Stimulated activated CD4-positive, alpha-beta T cell treated with anti-CD3 and anti-CD28 coated beads, Interleukin-12 subunit alpha, Interleukin-12 subunit beta, amount 100 ng/mL, for 4 hours (primary cell): ENCODE measurements at places on chromosomes 3 and 15.

DNA sequence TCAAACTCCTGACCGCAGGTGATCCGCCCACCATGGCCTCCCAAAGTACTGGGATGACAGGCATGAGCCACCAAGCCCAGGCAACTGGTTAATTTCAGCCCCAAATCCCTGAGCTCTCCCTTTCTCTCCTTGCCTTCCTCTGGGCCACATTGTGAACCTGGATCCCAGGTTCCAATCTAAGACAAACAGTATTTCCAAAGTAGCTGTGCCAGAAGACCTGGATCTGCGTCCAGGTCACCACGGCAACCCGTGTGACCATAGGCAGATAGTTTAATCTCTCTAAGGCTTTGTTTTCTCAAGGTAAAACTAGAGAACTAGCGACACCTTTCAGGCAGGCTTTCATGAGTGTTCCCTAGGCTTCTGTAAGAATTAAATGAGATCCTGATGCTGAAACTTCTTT is 5.9 kb upstream of the RBPMS2 start:
- DNase-seq = no peak

DNA sequence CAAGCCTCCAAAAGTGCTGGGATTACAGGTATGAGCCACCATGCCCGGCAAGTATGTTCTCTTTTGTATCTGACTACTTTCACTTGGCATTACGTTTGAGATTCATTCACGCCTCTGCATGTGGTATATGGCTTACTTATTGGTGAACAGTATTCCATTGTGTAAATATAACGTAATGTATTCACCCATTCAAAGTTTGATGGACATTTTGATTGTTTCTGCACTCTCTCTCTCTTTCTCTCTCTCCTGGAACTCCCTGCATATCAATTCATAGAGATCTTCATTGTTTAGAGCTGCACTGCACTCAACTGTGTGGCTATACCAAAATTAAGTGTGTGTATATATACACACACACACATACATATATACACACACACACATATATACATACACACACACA is 30.4 kb downstream of the SPPL2A start:
- DNase-seq = no peak

- DNase-seq = no peak
Observed at GRCh38 chr3:1583044-1583443, 490.2 kb downstream of the CNTN6 start.

GRCh38 chr3:133662278-133662651 is 524 bp upstream of the TOPBP1 start:
- DNase-seq = no peak

DNA sequence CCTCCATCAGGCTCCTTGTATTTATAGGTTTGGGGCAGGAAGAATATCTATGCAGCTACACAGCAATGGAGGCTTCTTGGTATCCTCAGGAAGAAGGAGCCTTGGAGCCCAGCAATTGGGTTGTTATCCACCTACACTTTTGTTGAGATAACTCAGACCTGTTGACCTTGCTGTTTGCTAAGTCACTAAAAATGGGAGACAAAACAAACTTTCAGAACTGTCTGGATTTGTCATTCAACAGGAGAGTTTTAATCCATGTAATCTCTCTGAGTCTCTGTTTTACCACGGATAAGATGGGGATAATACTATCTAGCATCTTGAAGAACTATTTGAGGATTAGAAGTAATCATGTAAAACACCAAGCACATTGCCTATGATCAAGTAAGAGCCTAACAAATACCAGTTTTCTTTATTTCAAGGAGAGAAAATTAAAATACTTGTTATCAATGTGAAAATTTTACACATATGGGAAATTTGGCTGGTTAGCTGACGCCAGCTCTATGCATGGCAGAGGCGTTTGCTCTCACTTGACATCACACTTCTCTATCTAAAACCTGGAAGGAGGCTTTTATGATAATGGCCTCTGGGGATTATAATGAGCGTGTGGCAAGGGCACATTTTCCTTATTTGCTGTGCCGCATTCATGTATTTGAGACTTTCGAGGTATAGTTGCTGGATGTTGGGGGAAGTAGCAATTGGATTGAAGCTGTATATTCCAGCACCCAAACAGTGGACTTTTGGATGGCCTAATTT is 215.6 kb downstream of the PDCD6IP start:
- no peak for DNase-seq

DNA sequence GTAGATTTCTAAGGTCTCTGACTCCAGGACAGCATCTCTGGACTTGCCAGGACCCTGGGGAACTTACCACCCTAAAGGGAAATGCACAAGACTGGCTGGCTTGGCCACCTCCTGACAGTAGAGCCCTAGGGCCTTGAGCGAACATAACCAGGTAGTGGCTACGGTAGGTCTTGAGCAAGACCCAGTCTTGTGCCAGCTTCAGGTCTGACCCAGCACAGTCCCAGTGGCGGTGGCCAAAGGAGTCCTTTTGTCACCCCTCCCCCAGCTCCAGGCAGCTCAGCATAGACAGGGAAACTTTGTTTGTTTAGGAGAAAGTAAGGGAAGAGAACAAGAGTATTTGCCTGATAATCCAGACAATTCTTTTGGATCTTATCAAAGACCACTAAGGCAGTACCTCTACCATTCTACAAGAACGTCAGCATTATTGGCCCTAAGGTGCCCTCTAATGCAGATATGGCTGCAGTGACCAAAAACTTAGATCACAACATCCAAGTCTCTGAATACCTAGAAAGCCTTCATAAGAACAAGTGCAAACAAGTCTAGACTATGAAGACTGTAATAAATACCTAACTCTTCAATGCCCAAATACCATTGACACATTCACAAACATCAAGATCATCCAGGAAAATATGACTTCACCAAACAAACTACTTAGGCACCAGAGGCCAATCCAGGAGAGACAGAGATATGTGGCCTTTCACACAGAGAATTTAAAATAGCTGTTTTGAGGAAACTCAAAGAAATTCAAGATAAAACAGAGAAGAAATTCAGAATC is 38.7 kb upstream of the FBN1 start:
- DNase-seq = no peak

GRCh38 chr15:101269479-101270223 is 7.6 kb downstream of the SELENOS start:
- no peak for DNase-seq

DNA sequence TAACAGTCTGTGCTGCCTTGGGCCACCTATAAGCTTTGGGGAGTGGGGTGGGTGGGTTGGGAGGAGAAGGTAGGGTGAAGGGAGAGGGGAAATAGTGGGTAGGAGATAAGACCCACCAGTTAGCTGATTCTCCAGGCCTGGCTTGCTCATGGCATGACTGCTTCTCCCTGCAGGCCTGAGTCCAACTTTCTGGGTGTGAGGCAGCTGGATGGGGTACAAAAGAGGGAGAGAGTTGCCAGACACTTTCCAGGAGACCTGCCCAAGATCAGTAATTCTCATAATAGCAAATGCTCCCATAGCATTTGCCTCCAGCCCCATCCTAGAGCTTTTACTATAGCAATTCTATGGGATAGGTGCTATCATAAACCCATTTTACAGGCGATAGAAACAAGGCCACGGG is 7.7 kb downstream of the CGNL1 start:
- no peak for DNase-seq

- DNase-seq = no peak
Observed at GRCh38 chr15:50017522-50017921, 101.5 kb downstream of the ATP8B4 start.

- DNase-seq = peak; percentile 60
Observed at GRCh38 chr15:52256366-52256765, 39.2 kb downstream of the MYO5C start.

DNA sequence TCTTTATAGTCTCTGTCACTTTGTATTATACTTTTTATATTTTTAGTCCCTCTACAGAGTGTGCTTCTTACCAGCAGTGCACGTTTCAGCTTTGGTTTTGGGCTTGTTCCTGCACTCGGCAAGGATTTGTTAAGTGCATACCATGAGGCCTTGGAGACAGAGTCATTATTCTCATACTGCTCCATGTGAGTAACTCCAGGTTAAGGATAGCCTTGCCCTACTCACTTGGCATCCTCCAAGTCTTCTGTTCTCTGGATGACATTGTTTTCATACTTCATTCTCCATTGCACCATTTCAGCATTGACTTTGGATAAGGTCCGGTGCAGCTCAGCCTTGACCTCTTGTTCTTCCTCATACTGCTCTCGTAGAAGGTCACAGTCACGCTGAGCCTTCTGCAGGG is 96.4 kb downstream of the MYH15 start:
- DNase-seq = no peak

GRCh38 chr15:89338036-89338435 is 3.4 kb upstream of the POLG start:
- DNase-seq = no peak

DNA sequence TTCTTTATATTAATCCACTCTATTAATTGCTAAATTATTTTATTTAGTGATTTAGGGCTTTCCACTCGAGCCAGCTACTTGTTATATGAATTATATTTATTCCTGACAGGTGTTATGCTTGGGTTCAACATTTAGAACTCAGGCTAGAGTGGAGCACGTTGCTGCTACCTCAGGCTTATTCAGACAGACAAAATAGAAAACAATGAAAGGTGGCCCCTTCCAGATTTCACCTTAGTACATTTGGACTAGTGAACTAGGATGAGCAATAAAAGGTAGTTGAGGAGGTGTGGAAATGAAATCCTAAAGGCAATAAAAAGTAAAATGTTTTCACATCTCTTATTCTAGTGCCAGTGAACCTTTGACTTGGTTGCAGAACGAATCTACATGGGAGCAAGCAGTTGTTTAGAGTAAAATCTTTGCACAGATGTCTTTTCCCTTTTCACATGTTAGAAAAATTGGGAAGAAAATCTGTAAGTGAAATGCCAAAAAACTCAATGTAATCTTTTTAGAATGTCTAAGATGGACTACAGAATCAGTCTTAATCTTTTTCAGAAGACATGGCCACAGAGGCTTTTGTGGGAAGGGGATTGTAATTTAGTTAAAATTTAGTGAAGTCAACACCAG is 63.8 kb downstream of the AKAP13 start:
- DNase-seq = no peak

GRCh38 chr3:57822686-57823085 is 66.6 kb downstream of the SLMAP start:
- no peak for DNase-seq

DNA sequence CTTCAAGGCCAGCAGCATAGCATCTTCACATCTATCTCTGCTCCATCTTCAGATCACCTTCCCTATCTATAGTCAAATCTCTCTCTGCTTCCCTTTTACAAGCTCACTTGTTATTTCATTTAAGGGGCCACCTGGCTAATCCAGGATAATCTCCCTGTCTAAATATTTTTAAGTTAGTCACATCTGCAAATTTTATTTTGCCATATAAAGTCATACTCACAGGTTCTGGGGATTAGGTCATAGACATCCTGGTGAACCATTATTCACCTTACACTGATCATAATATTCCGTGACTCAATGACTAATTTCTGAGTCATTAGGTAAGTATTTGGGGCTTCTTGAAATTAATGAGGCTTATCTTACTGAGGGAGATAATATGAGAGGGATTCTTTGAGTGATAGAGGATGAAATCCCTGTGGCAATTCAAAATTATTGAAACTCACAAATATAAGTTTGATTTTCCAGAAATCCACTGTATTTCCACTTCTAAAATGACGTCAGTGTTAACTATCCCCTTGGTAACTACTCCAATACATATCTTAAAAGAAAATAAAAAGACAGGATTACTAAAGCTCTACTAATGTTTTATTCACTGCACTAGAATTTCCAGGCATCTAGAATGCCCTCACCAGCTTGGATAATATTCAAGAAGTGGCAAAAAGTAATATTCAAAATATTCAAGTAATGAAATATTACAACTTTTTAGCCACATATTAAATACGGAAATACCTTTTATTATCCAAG is 93.7 kb upstream of the RBMS3 start:
- no peak for DNase-seq

DNA sequence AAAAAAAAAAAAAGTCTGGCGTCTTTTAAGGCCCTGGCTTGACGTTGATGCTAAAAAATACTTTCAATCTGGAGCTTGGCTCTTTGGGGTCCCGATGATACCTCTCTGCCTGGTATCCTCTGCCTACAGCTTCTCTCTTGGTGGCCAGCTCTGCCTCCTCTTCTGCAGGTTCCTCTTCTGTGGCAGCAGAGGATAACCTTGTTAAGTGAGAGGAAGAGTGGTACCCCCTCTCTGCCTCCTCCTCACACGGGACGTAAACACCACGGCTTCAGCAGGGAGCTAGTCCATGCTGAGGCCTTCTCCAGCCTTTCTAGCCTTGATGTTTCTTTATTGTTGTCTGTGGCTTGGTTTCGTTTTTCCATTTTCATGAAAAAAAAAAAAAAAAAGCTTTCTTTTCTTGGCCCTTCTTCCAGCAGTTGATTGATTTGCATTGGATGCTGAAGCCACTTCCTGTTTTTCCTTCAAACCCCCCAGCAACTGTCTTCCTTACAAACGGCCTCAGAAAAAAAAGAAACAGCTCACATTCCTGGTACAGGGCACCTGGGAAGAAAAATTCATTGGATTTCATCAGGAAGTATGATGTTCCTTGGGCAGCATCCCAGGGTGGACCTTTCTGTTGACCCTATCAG is 59.7 kb downstream of the RORA start:
- no peak for DNase-seq

- DNase-seq = no peak
Observed at GRCh38 chr15:57548835-57549234, 42.9 kb upstream of the MYZAP start.

GRCh38 chr15:97037080-97037479 is 706.6 kb downstream of the NR2F2 start:
- DNase-seq = no peak

DNA sequence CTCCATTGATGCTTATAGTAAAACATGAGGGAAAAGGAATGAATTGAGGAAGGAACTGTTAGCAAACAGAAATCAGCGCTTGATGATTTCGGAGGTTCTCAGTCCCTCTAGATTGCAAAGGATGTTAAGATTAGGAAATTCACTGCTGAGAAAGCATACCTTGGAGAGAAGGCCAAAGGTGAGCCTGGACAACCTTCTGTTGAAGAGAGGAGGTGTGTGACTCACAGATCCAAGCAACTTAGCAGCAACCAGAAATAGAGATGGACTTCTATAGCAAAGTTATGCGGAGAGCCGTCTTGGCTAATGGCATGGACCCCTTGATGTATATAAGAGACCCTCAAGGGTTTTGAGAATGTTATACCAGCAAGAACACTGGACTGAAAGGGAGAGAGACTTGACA is 114.3 kb downstream of the EEFSEC start:
- no peak for DNase-seq

DNA sequence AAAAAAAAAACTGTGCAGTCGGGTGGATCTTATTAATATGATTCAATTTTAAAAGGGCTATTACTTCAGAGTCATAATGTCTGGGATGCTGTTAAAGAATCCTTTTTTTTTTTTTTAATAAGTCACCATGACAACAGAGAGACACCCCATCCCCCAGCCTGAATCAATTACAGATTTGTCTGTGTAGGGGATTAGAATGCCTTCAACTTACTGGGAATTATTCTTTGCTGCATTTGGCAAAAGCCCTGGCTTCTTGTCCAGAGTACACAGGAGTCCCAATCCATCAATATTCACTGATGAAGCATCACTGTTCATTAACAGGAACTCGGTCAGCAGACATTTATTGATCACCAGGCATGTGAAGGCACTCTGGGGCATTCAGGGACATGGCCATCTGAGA is 12.7 kb upstream of the PXYLP1 start:
- DNase-seq = no peak

- no peak for DNase-seq
Observed at GRCh38 chr15:49905221-49905620, 213.8 kb downstream of the ATP8B4 start.

GRCh38 chr3:49563040-49563578 is 8.8 kb downstream of the BSN start:
- no peak for DNase-seq

GRCh38 chr3:72175296-72175858 is 390.4 kb upstream of the PROK2 start:
- no peak for DNase-seq

GRCh38 chr3:193086681-193087080 is 154.3 kb upstream of the PLAAT1 start:
- DNase-seq = no peak

GRCh38 chr3:100578646-100579045 is 30.8 kb upstream of the ADGRG7 start:
- DNase-seq = no peak
